ENCODE measurements at places on chromosomes 11 and 22. TPM values are rescaled to one million over a fixed set of nuclear protein-coding genes. Genes with fewer than 3 reads are reported as not detected.

DNA sequence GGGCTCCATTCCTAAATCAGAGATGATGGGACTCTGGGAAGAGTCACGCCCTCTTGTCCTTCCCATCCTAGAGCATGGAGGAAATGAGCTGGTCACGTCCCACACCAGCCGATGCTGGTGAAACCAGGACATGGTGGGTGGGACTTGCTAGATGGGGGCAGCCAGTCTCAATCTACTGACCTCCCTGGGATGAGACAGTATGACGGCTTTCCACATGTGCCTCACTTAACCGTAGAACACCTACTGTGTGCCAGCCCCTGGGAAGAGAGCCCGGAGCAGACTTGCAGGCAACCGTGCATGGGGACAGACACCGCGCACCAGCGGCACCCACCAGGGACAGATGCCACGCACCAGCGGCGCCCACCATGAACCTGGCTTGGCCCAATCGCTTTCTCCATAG, 3.8 kb downstream of the OSBPL5 start:
- H3K27me3 ChIP-seq = peaks cover 61% of the 10 kb centered on the region
- peaks cover 10% of the 10 kb centered on the region for H3K4me1 ChIP-seq
- no peak for DNase-seq
- H3K27ac ChIP-seq = no peak overlapping the region
- H3K4me3 ChIP-seq = no peak overlapping the region

The AMPD3 gene
- polyA plus RNA-seq = 22.0 TPM

The KDM4E gene
- not detected for polyA plus RNA-seq

DNA sequence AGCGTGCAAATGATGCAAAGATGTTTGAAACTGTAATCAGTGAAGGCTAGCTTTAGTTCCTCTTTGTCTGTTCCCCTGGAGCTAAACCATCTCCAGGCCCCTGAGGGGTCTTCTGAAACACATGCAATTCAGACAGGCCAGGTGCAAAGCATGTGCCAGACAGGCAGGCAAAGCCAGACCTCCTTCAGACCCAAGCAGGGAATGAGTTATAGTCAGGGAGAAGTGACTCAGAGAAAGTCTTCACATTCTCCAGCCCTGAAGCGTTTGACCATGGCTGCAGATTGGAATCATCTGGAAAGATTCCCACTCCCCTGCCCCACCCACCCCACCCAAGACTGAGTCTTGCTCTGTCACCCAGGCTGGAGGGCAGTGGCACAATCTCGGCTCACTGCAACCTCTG, 187.0 kb upstream of the ISX start:
- no peaks in the 10 kb centered on the region for H3K4me1 ChIP-seq
- no peak overlapping the region for H3K4me3 ChIP-seq
- H3K36me3 ChIP-seq = no peaks in the 10 kb centered on the region
- no peak overlapping the region for H3K27ac ChIP-seq
- DNase-seq = no peak
- peaks cover 7% of the 10 kb centered on the region for H3K27me3 ChIP-seq

DNA sequence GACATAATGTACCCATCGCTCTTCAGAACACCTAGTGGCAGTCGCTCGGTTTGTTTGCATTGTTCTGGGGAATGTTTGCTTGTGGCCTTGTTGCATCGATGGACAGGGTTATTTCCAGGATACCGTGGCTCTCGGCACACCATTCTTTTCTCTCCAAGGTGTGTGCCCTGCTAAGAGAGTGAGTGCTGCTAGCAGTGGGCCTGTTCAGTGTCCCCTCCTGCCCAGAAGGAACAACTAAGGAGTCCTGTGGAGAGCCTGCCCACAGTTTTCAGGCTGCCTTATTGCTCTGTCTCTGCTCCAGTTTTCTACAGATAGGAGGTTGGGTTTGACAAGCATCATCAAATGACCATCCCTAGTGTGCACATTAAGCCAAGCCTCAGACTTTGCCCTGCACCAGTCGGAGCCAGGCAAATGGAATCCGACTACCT, 1.4 kb downstream of the CRY2 start:
- DNase-seq = no peak
- H3K4me1 ChIP-seq = peaks cover 70% of the 10 kb centered on the region
- H3K36me3 ChIP-seq = no peaks in the 10 kb centered on the region
- no peak overlapping the region for H3K27ac ChIP-seq

GRCh38 chr11:35822815-35823495, 120.9 kb upstream of the LDLRAD3 start:
- no peak overlapping the region for H3K4me3 ChIP-seq
- H3K36me3 ChIP-seq = no peaks in the 10 kb centered on the region
- DNase-seq = no peak
- peaks cover 10% of the 10 kb centered on the region for H3K4me1 ChIP-seq
- no peak overlapping the region for H3K27ac ChIP-seq
- H3K27me3 ChIP-seq = no peaks in the 10 kb centered on the region

GRCh38 chr11:106011481-106011880, 10.6 kb downstream of the MSANTD4 start:
- DNase-seq = no peak
- H3K27me3 ChIP-seq = no peaks in the 10 kb centered on the region
- peaks cover 19% of the 10 kb centered on the region for H3K4me1 ChIP-seq
- H3K27ac ChIP-seq = no peak overlapping the region
- no peak overlapping the region for H3K4me3 ChIP-seq
- H3K36me3 ChIP-seq = peaks cover 34% of the 10 kb centered on the region

The HORMAD2 gene
- not detected for polyA plus RNA-seq

The PTPRCAP gene
- 953 TPM for polyA plus RNA-seq

The APOL4 gene
- polyA plus RNA-seq = 0.96 TPM

The OVCH2 gene
- polyA plus RNA-seq = not detected

- peaks cover 9% of the 10 kb centered on the region for H3K36me3 ChIP-seq
- H3K27me3 ChIP-seq = no peaks in the 10 kb centered on the region
- H3K4me3 ChIP-seq = no peak overlapping the region
- H3K4me1 ChIP-seq = peaks cover 11% of the 10 kb centered on the region
These were observed 167.6 kb upstream of the MTMR2 start for GRCh38 chr11:96091476-96091875.

DNA sequence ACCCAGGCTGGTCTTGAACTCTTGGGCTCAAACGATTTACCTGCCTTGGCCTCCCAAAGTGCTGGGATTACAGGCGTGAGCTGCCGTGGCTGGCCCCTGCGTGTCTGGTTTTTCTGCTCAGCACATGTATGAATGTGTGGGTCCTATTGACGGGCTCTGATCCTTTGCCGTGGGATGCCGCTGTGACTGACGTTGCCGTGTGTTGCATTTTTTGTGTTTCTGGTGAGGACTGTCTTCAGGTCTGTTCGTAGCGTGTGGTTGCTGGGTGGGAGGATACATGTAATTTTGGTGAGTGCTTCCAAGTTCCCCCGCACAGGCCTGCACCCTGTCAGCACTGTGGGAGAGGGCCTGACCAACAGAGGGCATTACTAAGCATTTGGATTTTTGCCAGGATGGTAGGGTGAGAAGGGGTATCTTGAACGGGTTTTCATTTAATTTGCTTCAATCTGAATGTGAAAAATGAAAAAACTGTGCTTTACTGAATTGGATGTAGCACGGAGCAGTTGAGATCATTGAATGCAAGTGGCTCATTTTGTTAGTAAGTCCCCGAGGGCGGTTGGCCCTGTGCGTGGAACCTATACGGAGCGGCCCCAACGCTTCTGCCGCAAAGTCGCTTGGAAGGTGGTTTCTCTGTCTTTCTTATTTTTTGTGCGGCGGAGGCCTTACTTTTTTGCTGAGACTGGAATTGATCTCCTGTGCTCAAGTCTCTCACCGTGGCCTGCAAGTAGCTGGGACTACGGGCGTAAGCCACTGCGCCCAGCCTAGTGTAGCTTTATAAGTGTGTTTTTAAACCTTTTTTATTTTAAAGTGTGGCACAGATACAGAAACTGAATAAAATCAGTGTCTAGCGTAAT, 8.2 kb downstream of the ZBED4 start:
- no peak overlapping the region for H3K4me3 ChIP-seq
- H3K4me1 ChIP-seq = peaks cover 40% of the 10 kb centered on the region
- no peaks in the 10 kb centered on the region for H3K27me3 ChIP-seq
- DNase-seq = no peak

DNA sequence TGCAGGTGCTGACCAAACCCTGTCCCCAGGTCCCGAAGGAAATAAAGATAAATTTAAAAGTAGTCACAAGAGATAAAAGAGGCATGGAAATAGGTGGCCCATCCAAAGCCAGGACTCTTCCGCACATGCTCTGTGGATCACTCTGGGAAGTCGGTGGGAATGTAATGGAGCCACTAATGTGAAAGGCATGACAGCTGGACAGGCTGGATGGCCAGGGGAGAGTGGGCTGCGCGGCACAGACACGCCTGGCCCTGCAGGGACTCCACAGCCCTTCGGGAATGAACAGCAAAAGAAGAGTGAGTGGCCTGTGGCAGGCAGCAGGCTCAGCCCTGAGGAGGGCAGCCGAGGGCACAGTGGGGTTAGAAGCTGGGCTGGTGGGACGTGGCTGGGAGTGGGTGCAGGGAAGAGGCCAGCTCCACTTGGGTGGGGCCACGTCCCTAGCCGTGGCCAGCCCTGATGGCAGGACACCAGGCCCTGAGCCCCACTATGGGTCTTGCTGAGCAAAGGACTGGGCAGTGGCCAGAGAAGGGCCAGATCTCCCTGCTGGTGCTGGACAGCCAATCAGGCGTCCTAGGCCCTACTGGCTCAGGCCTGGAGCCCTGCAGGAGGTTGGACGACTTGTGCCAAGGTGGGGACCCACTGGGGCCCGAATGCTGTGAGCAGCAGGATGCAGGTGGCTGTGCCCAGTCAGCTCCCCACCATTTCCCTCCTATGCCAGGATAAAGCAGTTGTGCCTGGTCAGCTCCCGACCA, 31.3 kb upstream of the GNB1L start:
- H3K27ac ChIP-seq = no peak overlapping the region
- H3K36me3 ChIP-seq = no peaks in the 10 kb centered on the region
- DNase-seq = no peak
- no peak overlapping the region for H3K4me3 ChIP-seq

GRCh38 chr11:70733327-70734325, 335.3 kb downstream of the CTTN start:
- no peaks in the 10 kb centered on the region for H3K27me3 ChIP-seq
- DNase-seq = no peak
- no peak overlapping the region for H3K27ac ChIP-seq
- H3K36me3 ChIP-seq = no peaks in the 10 kb centered on the region

DNA sequence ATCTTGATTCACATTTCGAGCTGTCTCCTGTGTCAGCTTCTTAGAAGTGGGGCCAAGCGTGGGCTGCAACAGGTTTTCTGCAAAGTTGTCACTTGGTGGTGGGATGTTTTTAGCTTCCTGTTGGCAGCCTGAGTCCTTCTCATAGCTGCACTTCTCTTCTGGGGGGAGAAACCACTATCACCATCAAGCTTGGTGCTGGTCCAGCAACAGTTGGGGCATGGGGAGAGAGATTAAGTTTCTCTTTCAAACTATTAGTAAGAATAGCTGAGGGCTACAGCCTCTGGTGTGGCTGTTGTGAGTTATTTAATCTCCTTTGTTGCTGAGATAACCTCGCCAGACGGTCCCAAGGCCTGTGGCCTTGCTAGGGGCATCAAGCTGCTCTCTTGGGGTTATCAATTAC, 123.3 kb upstream of the CRYBB3 start:
- H3K36me3 ChIP-seq = no peaks in the 10 kb centered on the region
- H3K27me3 ChIP-seq = peaks cover 16% of the 10 kb centered on the region
- no peak overlapping the region for H3K4me3 ChIP-seq

GRCh38 chr22:19811211-19811621, 43.5 kb downstream of the GNB1L start:
- H3K36me3 ChIP-seq = peaks cover 5% of the 10 kb centered on the region
- no peaks in the 10 kb centered on the region for H3K27me3 ChIP-seq
- H3K4me1 ChIP-seq = no peaks in the 10 kb centered on the region
- no peak overlapping the region for H3K4me3 ChIP-seq
- no peak for DNase-seq
